Activated CD8-positive, alpha-beta memory T cell treated with anti-CD3 and anti-CD28 coated beads for 1 hour (primary cell): ENCODE measurements at places on chromosomes 5 and 9.

- DNase-seq: no peak
Measured at GRCh38 chr5:60538426-60538825, 161.5 kb downstream of the DEPDC1B start.

DNA sequence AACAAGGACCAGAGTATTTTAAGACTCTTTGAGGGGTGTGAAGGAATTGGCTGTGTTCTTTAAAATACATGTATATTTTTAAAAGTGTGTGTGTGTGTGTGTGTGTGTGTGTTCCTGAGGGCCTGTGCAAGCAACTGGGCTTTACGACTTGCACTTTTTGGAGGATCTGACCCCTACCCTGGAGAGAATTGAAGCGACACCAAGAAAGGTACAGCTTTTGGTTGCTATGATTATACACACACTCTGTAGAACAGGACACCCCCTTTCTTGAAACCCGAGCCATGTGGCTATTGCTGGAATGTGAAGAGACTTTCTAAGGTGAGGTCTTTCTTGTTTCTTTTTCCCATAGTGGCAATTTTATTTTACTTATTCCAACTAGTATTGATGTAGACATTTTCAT, 988 bp downstream of the SHISAL2B start:
- DNase-seq: no peak

GRCh38 chr5:65938256-65938655, 11.9 kb downstream of the ERBIN start:
- DNase-seq: no peak

DNA sequence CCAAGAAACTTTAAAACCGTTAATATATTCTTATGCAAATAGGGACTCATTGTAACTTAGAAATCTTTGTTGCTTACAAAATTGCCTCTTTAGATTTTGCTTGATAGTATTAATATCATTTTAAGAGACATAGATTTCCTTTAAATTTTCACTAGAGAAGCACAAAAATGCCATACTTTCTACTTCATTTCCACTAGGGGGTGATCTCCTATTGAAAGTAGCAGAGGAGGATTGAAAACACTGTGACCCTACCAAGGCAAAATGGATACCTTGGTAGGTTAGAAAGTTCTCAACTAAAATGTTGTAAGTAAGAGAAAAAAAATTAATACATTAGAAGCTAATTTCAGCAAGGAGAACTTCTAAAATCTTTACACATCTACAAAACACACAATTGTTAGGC, 204.9 kb downstream of the CHSY3 start:
- DNase-seq: no peak

- no peak for DNase-seq
Measured at GRCh38 chr9:122236681-122237080, 7.9 kb upstream of the LHX6 start.

DNA sequence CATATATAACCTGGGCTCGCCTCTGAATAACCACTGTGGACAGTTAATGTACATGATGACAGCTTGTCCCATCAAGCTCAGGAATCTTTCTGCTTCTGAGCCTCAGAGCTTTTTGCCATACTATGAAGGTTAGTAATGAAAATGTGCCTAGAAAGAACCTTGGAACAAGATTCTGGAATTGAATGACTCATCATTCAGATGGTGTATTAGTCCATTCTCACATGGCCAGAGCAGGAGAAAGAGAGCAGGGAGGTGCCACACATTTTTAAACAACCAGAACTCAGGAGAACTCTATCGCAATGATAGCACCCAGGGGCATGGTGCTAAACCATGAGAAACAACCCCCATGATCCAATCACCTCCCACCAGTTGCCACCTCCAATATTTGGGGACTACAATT, 542.1 kb downstream of the PRR16 start:
- DNase-seq: no peak

DNA sequence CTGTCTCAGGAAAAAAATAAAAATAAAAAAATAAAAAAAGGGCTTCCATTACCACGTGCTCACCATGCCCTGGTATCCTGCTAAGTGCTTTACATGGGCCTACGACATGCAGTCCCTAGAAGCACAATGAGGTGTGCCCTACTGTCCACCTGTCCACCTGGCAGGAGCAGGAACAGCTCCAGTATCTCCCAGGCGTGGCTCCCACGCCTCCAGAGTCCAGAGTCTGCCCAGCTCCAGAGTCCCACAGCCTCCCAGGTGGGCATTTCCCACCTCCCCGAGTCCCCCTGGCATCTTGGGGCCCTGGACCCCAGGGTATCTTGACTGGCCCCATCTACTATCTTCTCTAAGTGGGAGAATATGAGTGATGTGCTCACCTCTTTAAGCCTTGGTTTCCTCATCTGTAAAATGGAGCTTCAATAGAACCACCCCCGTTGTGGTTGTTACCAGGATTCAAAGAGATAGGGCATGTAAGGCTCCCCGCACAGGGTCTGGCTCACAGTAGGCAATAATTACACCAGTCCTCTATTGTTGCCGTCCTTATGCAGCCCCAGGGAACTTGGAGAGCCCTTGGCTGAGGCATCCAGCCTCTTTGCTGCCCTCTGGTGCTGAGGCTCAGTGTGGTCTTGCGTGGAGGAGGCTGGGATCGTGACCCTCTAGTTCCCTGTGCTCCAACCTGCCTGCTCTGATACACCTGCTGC, 8.9 kb downstream of the CXCL14 start:
- DNase-seq: no peak

- DNase-seq: no peak
Measured at GRCh38 chr5:28324174-28324573, 1285.8 kb upstream of the CDH9 start.

DNA sequence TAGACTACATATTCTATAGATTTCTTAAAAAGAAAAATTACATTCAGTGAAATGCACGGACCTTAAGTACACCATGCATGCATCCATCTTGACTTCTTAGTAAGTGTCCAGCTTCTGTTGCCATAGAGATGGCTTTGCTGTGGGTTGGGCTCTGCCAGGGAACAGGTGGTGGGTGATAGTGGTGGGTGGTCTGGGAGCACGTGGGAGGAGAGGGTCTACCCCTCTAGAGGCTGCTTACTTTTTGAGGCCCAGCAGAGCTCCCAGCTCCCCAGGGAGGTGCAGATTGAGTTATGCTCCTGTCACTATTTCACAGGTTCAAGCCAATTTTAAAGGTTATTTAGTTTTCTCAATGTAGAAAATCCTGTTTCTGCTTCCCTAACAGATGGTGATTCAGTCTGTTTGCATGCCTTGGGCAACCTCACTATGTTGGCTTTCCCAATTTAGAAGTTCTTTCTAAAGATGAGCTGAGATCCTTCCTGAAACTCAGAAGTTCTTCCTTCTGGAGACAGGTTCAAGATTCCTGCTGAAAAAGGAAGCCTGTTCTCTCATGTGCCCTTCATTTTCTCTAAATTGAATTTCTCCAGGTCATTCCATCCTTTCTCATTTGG, 107.4 kb upstream of the LHFPL2 start:
- DNase-seq: no peak

DNA sequence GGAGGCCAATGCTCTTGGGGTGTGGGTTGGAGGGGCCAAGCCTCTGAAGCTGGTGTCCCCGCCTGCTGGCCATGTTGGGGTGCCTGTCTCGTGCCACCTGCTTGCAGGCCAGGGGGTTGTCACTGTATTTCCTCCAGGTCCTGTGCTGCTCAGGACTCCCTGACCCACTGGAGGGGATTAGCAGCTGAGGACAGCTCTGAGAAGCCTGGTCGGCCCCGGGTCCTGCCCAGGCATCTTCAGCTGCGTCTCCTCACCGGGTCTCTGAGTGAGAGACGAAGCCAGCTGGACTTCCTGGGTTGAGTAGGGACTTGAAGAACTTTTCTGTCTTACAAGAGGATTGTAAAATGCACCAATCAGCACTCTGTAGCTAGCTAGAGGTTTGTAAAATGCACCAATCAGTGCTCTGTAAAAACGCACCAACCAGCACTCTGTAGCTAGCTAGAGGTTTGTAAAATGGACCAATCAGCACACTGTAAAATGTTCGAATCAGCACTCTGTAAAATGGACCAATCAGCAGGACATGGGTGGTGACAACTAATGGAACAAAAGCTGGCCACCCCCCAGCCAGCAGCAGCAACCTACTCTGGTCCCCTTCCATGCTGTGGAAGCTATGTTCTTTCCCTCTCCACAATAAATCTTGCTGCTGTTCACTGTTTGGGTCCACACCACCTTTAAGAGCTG, 20.6 kb upstream of the SLC9A3 start:
- no peak for DNase-seq

DNA sequence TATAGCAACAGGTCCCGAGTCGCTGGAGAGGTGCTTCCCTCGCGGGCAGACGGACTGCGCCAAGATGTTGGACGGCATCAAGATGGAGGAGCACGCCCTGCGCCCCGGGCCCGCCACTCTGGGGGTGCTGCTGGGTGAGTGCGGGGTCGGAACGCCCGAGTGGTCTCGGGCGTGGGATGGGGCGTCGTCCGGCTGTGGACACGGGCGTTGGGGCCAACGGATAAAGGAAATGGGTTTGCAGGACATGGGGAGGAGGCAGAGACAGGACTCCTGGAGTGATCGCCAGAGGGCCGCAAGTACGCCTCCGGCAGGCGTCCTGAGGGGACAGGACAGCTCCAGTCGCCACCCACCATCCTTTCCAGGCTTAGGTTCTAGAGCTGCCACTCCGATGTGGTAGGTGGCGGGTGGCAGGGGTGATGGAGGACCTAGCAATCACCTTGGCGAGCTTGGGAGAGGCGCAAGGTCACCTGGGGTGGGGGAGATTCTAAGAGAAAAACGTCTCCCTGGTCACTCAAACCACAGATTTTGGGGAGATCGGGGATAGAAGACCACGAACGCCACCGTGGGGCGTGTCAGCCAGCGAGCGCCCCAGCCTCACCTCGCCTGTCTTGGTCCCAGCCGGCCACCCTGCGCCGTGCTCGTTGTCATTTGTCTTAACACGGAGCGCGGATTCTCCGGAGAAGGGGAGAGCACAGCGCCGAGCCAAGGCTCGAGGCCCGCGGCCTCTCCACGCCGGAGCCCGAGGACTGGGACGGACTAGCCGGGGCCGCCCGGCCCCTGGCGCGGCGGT, 922 bp downstream of the LMX1B start:
- DNase-seq: no peak

- no peak for DNase-seq
Measured at GRCh38 chr5:54727874-54728587, 210.5 kb downstream of the SNX18 start.

DNA sequence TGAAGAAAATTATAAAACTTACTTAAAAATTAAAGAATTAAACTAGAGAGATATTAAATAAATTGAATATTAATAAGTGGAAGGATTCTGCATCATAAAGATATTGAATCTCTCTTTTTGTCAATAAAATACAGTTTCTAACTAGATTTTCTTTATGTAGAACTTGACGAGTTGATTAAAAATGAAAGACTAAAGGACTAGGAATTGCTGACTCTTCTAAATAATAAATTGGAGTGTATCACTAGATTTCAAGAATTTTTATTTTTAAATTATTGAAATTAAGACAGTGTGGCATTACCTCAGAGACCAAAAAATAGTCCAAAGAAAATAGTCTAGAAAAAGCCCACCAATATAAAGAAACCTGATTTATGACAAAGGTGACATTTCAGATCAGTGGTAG, 492.4 kb downstream of the CETN3 start:
- no peak for DNase-seq

DNA sequence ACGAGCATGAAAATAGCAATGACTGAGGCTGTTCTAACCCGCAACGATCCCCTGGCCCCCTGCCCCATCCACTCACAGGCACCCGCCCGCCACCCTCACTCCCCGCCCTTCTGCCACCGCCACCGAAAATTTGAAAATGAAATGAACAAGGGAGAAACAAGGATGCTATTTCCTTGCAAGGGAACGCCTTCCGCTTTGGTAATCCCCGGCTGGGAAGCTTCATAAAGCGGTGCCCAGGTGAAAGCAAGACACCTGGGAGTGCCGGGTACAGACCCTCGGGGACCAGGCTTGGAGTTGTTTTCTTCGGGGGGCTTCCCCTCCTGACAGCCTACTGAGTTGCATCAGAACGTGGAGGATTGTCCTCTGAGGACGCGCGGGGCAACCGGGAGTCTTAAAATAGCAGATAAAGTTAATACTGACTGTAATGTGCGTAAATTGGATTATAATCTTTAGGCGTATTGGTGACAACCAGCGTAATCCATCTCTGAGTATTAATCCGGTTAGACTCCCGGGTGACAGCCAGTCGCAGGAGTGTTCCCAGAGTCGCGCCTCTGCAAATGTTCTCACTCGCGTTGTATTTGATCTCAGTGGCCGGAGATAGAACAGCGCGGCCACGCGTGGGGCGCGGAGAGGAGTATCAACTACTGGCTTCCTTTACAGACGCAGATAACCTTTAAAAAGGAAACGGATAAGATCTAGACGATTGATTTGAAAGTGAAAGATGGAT, 885 bp upstream of the MLLT3 start:
- DNase-seq: no peak

- DNase-seq: no peak
Measured at GRCh38 chr5:157650991-157651611, 1.1 kb downstream of the SOX30 start.

- DNase-seq: no peak
Measured at GRCh38 chr9:86925686-86926085, 21.6 kb downstream of the GAS1 start.

DNA sequence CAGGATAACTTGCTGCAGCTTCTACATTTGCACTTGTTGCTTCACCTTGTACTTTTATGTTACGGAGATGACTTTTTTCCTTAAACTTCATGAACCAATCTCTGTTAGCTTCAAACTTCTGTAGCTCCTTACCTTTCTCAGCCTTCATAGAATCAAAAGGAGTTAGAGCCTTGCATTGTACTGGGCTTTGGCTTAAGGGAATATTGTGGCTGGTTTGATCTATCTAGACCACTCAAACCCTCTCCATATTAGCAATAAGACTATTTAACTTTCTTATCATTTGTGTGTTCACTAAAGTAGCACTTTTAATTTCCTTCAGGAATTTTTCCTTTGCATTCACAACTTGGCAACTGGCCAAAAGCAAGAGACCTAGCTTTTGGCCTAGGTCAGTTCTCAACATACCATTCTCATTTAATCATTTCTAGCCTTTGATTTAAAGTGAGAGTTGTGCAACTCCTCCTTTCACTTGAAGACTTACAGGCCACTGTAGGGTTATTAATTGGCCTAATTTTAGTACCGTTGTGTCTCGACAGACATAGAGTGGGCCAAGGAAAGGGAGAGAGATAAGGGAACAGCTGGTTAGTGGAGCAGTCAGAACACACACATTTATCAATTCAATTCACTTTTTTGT, 63.7 kb downstream of the SHOC1 start:
- DNase-seq: no peak

- DNase-seq: no peak
Measured at GRCh38 chr5:55993731-55994494, 850 bp downstream of the IL6ST start.

- no peak for DNase-seq
Measured at GRCh38 chr5:151018846-151019245, 1.5 kb upstream of the GPX3 start.
